Stimulated activated CD4-positive, alpha-beta T cell treated with anti-CD3 and anti-CD28 coated beads, TNF-alpha, amount 100 ng/mL, for 24 hours (primary cell): ENCODE measurements at places on chromosomes 12 and 14.

GRCh38 chr12:93108985-93109384 is 179.9 kb upstream of the EEA1 start:
- no peak for DNase-seq

DNA sequence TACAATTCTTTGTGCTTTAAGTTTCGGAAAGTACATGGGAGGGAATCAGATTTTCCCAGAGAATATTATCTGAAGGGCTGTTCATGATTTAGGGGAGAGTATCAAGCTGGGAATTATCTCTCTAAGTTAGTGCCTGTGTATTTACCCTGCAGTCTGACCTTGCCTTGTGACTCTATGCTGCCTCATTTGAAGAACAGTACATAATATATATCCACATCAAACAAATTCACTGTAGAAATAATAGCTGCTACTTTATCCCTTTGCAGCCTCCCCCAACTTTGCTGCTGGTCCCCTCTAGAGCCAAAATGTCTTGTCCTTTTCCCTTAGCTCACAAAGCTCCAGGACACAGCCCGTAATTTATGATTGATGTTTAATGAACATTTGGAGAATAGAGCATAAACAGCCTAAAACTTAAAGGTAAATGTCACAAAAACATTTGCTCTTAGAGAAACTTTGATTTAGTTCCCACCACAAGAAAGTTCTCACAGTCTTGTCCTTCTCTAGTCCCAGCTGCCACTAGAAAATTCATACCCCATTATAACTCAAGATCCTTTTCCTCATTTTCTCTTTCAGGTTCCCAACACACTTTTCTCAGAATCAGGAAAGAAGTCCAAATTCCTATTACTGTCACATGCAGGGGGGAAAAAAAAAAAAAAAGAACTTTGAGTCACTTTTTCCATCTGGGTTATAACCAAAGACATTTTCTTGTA is 1009.6 kb downstream of the FLRT2 start:
- DNase-seq: no peak

DNA sequence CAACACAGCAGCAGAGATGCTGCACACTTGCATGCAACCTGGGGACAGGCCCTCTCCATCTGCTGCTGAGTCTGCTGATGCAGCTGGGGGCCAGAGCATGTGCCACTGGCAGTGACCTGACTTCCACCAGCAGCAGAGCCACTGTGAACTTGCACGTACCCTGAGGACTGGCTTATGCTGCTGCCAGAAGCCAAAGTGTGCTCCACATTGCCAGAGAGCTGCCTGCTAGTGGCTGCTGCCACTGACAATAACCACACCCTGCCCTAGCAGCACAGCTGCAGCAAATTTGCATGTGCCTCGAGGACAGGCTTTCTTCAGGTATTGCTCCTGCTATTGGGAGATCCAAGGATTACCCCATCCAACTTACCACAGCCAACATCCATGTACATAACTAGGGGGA is 4.5 kb upstream of the PRR4 start:
- no peak for DNase-seq

DNA sequence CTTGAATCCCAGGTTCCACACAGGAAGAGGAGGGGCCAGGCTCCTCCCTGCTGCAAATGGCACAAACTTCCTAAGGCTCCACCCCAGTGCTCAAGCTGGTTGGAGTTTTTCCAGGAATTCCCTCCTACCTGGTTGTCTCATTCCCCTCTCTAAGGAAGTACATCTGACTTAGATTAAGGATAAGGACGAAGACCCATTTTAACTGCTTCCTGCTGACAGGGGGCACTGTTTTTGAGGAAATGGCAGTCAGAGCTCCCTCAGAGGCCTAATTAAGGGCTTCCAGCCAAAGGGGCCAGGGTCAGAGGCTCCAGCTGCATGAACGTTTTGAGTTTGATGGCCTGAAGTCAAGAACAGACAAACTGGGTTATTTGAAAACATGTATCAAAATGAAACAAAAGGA is 1084.7 kb downstream of the SLC6A15 start:
- no peak for DNase-seq

- no peak for DNase-seq
Measured at GRCh38 chr12:92110083-92110640, 35.5 kb downstream of the BTG1 start.

DNA sequence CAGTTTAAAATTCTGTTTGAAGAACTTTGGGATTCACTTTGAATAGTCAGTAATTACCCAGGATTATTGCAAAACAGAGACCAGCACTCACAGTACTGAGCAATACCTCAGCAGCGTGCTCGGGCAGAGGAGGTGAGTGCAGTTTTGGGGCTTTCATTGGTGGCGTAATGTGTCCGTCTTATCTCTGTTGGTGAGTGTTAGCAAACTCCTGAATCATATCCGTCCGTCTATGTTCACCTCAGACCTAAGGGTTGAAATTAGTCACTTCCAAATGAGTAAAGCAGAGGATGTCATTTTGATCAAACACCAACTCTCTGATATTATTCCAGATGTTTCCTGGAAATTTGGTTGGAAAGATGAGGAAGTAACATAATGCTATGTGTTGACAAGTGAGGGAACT is 82.8 kb downstream of the BORCS5 start:
- peak; percentile 45 for DNase-seq

GRCh38 chr12:48054955-48055821 is 50.7 kb downstream of the SENP1 start:
- no peak for DNase-seq

- DNase-seq: no peak
Measured at GRCh38 chr14:68694516-68695235, 98.2 kb downstream of the ZFP36L1 start.

DNA sequence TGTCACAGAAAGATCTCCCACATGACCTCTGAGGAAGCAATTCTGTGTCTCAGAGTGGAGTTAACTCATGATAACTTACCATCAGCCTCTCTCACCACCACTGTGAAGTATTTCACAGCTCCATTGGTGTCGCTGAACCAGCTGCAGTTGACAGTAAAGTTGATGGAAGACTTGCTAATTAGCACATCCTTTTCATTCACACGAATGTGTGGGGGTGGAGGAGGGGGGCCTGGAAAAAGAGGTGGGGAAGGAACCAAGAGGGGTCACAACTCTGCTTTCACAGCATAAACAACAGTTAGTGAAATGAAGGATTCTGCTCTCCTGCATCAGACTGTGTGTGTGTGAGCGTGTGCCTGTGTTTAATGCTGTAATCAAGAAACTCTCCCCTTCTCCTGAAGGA is 82.1 kb downstream of the PTPRB start:
- DNase-seq: no peak

DNA sequence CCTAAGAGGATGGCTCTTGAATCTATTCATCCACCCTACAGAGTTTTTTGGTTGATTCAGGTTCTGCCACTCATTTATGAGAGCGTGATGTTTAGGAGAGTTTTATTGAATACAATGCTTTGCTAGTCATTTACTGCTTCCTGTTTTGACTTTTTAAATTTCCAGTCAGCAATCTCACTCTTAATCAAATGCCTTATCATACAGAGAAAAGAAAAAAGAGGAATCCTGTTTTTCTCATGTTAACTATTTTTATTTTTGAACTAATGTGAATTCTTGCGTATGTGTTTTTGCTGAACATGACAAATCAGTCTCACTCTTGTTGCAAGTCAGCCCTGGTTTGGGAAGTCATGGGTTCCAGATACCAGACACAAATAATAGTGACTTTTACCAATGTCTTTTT is 22.1 kb upstream of the LGMN start:
- DNase-seq: no peak

DNA sequence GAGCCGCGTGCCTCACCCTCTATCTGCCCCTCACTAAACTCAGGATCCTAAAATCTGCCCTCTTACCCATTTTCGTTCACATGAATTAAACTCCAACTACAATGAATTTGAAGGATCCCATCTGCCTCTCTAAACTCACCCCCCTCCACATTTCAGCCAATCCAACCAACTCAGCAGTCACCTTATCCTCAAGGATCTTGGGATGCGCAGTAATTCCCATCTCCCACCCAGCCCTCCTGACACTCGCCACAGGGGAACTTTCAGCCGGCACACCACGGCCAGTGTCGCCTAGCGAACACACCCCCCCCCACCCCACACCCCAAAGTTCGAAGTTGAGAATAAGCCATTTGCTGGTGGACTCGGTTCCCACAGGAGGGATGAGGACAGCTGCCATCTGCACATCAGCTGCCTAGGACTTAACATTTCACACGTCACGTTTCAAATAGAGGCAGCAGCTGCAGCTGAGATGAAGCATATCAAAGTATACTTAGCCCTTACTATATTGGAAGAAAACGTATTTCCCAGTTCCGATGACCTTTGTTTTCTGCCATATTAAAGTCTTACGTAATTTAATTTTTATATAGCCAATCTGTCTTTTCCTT is 8.7 kb upstream of the SELPLG start:
- no peak for DNase-seq

DNA sequence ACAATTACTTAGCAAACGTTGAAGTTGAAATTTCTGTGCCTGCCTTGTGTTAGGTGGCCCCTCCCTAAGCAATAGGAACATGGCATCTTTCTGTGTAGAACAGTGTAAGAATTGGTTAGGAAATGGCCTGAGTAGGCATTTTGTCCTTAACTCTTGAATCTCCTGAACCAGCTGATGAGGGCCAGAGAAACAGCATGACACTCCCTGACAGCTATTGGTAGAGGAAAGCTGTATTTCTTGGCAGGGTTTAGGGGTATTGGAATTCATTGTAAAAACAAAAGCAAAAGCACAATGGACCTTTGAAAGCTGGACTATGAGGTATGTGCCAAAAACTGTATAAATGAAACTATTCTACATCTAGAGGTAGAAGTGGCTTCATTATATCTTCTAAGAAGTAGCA is 40.6 kb upstream of the LRTM2 start:
- DNase-seq: no peak

GRCh38 chr12:85985996-85986395 is 111.9 kb downstream of the NTS start:
- no peak for DNase-seq

- no peak for DNase-seq
Measured at GRCh38 chr14:52355016-52355431, 40.9 kb downstream of the PTGER2 start.

DNA sequence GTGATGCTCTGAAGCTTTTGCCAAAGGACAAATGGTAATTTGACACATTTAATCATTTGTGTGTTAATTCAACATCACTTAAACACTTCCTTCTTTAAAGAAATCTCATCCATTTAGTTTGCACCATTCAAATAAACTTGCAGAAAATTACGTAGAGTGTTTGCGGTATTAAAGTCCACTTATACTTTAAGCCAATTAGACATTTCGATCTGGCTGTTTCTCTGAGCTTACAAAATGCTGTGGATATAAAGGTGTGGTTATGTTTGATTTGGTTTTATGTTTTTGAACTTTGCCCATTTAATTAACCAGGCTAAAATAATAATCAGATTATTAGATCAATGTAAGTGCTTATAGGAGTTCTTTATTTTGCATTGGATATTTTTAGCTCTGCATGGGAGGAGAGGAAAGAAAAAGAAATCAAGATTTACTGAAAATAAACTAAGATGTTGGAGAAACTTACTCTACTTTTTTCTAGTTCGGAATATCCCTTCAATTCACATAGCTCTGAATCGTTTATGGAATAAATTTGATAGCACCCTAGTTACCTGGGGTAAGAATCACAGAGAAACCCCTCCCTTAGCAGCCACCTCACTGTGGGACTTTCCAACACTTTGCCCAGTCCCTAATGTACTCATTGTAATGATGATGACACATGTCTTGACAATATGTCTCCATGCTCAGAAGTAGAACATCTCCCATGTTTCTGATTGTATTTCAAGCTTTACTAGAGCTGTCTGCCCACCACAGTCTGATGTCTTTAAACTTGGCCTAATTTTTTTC is 268.0 kb downstream of the BTG1 start:
- DNase-seq: peak; percentile 21

- no peak for DNase-seq
Measured at GRCh38 chr14:74045522-74045921, 26.4 kb downstream of the BBOF1 start.

GRCh38 chr12:82817368-82817767 is 130.7 kb downstream of the TMTC2 start:
- no peak for DNase-seq

DNA sequence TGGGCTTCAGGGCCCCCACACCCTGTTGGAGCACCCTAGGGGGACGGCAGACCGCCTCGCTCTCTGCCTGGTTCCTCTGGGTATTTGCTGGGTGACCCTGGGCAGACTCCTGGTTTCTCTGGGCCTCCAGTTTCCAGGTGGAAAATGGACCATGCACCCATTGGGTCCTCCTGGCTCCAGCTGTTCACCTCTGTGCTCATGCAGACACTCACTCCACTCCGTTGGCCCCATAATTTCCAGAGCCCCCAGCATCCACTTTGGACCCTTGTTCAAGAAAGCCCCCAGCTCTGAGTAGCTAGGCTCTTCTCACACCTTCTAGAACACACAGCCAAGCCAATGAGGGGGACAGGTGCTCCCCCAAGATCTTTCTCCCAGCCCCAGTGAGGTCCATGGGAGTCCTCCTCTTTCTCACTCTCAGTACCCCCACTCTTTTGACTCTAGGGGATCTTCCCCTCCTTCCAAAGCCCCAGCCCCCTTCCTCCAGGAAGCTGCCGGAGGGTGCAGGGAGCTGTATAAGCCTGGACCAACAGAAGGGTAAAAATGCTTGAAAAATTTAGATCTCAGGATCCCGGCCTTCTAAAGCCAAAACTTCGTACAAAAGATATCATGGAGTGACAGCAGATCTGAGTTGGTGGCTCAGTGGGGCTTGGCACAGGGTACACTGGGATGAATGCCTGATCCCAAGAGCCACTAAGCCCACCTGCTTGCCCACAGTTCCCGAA is 174.8 kb upstream of the RTL1 start:
- no peak for DNase-seq

DNA sequence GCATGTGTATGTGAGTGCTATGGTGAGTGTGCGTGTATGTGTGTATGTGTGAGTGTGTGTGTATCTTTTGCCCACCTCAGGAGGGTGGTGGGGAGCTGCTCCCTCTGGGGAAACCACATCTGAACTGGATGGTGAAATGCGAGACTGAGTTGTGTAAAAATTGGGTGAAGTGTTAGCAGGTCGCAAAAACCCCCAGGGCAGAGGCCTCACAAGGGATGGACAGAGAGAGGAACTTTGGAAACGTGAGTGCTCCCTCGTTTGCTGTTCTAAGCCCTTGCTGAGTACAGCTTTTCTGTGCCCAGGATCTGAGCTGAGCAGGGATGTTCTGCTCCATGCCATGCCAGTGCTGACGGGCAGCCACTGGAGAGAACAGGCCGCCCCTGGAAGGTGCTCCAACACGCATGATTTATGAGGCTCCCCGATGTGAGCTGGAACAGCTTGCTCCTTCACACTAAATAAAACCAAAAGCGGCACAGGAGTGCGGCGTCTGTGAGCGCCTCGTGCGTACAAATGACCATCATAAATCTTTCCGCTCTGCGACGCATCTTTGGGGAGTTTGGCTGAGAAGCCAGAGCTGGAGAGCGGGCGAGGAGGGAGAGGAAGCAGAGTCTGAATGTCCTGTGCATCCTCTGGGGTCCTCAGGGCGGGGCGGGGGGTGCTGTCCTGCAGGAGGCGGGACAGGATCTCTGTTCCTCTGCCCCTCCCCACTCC is 14.1 kb upstream of the GALNT9 start:
- no peak for DNase-seq

GRCh38 chr12:51631591-51631990 is 40.6 kb downstream of the SCN8A start:
- no peak for DNase-seq

GRCh38 chr12:121866331-121866730 is 7.7 kb upstream of the HPD start:
- DNase-seq: no peak
